Smooth muscle cell of the coronary artery (primary cell): ENCODE measurements at places on chromosomes 7 and 10. TPM values are rescaled to one million over a fixed set of nuclear protein-coding genes. Genes with fewer than 3 reads are reported as not detected.

ZNF511 gene
- total RNA-seq, result 19.8 and 21.9 TPM in 2 replicates

NEUROD6 gene
- total RNA-seq, result not detected in 2 replicates

MYH16 gene
- total RNA-seq, result 0.08 TPM in 1 of 2 replicates, not detected in the other

AKR1C8 gene
- total RNA-seq, result not detected in 2 replicates

COBL gene
- under 0.01 TPM in 1 of 2 replicates, not detected in the other for total RNA-seq
